ENCODE measurements at places on chromosomes 11 and 22.

DNA sequence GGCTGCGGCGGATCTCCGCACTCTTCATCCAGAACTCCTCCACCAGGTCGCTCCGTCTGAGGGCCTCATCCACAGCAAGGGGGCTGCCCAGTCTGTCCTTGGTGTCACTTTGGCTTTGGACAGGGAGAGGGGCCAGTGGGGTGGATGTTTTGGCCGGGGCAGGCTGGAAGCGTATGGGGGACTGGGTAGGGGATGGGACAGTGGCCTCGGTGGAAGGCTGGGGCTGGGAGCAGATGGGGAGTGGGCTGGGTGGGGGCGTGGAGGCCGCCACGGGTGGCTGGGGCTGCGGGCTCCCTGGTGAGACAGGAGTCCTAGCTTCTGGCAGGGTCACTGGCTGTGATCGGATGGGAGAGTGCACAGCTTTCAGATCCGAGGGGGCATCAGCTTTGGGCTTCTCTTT is 44.4 kb upstream of the BID start:
- no peak for DNase-seq

DNA sequence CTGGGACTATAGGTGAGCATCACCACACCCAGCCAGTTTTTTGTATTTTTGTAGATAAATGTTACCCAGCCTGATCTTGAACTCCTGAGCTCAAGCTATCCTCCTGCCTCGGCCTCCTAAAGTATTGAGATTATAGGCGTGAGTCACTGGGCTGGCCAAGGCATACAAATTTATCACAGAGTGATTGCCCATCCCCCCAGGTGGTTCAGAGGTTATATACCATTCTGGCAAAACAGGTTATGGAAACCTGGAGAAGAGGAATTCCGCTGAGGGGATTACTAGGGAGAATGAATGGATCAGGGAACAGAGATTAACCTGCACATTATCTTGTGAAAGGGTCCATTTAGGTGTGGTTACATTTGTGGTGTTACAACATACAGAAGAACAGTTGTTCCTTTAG is 8.1 kb downstream of the ATG13 start:
- no peak for DNase-seq

- DNase-seq = no peak
Observed at GRCh38 chr11:111733016-111733415, 33.2 kb downstream of the PPP2R1B start.

GRCh38 chr11:12086271-12087074 is 23.9 kb upstream of the MICAL2 start:
- DNase-seq = no peak

DNA sequence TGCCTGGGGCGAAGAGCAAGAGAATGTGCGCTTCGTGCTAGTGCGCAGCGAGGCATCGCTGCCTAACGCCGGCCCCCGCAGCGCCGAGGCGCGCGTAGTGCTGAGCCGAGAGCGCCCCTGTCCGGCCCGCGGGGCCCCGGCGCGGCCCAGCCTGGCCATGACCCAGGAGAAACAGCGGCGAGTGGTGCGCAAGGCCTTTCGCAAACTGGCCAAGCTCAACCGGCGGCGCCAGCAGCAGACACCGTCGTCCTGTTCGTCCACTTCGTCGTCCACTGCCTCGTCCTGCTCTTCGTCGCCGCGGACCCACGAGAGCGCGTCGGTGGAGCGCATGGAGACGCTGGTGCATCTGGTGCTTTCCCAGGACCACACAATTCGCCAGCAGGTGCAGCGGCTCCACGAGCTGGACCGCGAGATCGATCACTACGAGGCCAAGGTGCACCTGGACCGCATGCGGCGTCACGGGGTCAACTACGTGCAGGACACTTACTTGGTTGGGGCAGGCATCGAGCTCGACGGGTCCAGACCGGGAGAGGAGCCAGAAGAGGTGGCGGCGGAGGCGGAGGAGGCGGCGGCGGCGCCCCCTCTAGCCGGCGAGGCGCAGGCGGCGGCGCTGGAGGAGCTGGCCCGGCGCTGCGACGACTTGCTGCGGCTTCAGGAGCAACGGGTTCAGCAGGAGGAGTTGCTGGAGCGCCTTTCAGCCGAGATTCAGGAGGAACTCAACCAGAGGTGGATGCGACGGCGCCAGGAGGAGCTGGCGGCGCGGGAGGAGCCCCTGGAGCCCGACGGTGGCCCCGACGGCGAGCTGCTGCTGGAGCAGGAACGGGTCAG is 1.0 kb downstream of the RASSF10 start:
- no peak for DNase-seq

DNA sequence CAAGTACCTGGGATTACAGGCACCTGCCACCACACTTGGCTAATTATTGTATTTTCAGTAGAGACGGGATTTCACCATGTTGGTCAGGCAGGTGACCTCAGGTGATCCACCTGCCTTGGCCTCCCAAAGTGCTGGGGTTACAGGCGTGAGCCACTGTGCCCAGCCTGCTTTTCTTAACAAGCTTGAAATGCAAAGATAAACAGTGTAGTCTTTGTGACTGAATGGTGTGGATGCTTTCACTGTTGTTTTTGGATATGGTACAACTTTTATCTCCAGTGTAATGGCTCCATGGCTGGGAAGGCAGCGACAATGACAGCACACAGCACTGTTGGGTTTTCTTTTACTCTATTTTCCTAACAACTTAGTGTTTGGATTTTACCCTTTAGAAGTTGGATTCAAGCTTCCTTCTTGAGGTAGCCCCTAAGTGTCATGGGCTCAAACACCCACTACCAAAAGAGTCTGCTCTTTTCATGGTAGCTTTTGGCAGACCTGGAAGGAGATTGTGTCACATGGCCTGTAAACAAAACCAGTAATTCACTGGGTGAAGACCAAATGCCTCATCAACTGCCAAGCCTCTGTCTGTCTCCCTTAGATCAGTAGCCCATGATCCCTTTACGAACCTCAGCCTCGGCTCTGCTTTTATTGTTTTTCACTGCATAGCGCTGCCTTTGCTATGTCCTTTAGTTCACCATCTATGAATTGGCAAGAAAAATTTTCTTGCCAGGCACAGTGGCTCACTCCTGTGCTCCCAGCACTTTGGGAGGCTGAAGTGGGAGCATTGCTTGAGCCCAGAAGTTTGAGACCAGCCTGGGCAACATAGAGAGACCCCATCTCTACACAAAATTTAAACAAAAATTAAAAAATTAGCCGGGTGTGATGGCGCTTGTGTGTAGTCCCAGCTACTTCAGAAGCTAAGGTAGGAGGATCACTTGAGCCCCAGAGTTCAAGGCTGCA is 6.4 kb downstream of the VPS51 start:
- DNase-seq = no peak

DNA sequence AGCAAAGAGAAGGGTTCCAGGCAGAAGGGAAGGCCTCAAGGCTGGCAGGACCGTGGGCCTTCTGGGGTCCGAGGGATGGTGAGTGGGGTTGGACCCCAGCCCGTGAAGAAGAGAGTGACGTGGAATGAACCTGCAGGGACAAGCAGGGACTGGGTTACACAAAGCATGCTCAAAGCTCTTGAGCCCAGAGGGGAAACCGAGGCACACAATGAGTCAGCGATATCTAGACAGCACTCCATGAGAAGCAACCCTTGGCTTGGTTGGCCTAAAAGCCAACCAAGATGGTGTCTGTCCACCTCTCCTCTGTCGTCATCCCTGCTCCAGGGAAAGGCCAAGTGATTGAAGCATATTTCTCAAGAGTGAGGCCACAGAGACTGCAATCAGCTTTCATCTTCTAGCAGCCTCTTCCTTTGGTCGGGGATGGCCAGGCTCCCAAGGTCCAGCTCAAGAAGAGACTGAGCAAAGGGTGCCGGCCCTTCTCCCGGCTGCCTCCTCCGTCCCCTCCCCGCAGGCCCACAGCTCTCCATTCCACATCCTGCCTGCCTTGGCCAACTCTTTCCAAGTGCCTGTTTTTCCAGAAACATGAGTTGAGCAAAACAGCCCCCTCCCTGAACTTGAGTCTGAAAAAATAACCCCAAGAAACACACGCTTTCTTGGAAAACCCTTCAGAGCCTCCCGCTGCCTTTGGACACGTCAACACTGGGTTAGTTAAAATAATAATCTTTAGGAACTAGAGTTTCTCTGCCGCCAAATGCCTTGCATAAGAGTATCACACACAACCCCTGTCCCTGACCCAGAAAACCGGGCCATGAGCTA is 556.6 kb downstream of the MIAT start:
- no peak for DNase-seq

Measured in stimulated activated CD4-positive, alpha-beta T cell treated with anti-CD3 and anti-CD28 coated beads, TNF-alpha, amount 100 ng/mL, for 1 hour (primary cell).